Kidney (tissue), 22 donors: ENCODE measurements at places on chromosomes 7 and 10.

DNA sequence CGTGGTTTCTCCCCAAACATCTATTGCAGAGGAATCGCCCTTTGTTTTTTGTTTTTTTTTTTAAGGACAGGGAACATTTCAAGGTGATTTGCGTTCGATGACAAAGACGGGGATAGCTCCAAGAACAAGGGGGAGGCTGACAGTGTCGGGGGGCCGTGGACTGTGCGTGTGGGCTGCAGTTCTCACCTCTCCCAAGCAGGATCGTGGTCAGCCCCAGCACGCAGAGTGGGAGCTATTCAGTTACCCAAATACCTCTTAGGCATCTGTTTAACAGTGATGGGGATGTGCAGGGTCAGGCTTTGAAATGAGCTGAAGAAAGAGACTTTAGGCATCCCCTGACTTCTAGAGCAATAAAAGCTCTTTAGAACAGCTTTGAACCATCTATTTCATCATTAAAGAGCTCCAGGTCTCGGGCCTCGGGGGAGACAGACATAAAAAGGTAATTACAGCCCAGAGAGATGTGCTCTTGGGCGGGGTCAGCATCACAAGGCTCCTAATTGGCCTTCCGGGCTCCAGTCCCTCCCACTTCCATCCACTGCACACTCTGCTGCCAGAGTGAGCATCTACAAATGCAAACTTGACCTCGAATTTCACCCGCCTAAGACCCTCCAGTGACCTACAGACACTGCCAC lies 97.3 kb downstream of the MYL10 start:
- DNase-seq = no peak

DNA sequence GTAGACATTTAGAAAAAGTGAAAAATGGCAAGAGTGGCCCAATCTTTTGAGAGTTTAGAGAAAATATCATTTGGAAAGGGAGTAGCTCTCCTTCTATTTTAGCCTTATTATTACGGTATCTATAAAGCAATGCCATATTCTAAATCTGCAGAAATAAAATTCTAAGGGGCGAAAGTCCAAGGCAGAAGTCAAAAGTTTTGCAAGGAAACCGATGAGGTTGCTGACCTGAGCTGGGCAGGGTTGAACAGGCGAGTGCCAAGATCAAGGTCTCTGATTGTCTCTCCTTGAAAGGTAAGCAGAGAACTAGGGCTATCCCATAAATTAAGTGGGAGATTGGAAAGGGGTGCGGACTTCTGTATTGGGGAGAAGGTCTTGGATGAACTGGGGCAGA lies 11.7 kb downstream of the TRIM56 start:
- no peak for DNase-seq

GRCh38 chr7:5382281-5382892 lies 41.2 kb downstream of the TNRC18 start:
- DNase-seq = peak; percentile 95

GRCh38 chr7:27169658-27170425 lies 4.3 kb downstream of the HOXA10 start:
- peak; percentile 88 for DNase-seq

- no peak for DNase-seq
Measured at GRCh38 chr7:74256491-74257408, 2.6 kb upstream of the RFC2 start.
